SK-N-SH (cell line): ENCODE measurements at places on chromosomes 7 and 10.
A peak's percentile ranks its signal among the peaks of the same experiment; 100 is the strongest.

DNA sequence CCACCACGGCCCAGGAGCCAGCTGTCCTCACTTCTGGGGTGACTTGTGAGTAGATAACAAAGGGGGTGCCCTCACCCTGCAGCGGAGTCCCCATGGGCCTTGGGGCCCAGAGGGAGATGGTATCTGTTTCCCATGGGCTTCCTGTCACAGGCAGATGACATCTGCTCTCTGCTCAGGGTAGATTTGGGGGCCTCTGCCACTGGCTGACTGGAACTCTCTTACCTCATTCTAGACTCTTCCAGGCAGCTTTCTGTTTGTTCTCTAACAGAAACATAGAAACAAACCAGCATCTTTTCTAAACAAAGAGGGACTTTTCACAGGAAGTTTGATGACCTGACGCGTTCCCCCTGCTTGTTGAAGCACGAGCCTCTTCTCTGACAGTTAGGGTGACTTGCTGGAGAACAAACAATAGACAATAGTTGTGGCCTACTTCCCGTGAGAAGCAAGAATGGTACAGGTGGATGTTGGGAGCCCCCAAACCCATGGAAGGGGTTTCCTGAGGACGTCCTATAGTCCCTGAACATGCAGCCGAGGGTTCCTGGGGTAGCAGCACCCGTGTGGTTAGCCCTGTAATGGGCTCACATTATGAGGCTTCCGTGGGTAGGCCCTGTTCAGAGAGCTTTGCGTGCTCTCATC, 61.6 kb downstream of the GRK5 start:
- no peak for DNase-seq
- H3K27ac ChIP-seq = no peak overlapping the region
- H3K36me3 ChIP-seq = no peaks in the 10 kb centered on the region
- H3K4me3 ChIP-seq = no peak overlapping the region

GRCh38 chr10:43253461-43254198, 13.2 kb downstream of the RASGEF1A start:
- H3K27ac ChIP-seq = no peak overlapping the region
- H3K4me1 ChIP-seq = no peaks in the 10 kb centered on the region
- no peaks in the 10 kb centered on the region for H3K36me3 ChIP-seq
- 0 out of 2 replicates have a peak, but pooled peaks cover 9% of the 10 kb centered on the region for H3K27me3 ChIP-seq

GRCh38 chr10:103659674-103660363, 166.3 kb downstream of the NEURL1 start:
- no peak overlapping the region for H3K27ac ChIP-seq
- H3K4me3 ChIP-seq = no peak overlapping the region
- no peak for DNase-seq
- no peaks in the 10 kb centered on the region for H3K4me1 ChIP-seq
- no peaks in the 10 kb centered on the region for H3K36me3 ChIP-seq

DNA sequence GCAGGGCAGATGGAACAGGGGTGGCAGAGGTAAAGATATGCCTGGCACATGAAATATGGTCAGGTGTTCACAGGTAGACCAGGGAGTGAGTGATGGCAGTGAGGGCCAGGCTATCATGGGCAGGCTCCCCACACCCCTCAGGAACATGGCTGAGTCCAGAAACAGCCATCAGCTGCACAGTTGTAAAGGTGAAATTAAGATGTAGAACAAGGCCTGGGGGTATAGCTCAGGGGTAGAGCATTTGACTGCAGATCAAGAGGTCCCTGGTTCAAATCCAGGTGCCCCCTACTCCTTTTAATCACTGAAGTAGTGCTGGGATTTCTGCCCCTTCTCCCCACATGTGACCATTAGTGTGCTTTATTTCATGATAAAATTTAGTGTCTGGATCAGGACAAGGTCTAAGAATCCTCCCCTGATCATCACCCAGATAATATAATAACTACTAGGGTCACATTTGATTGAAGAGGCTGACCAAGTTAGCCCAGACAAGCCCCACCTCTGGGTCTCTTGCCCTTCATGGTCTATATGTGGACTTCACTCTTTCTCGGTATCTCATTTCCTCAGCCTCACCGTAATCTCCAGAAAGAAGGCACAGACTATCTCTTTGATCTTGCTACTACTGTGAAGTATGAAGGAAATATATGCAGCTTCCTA, 69.0 kb downstream of the ZNF783 start:
- H3K4me3 ChIP-seq = no peak overlapping the region
- no peak for DNase-seq
- peaks cover 8% of the 10 kb centered on the region; the same call in 1 of the 2 replicates for H3K27me3 ChIP-seq
- no peak overlapping the region for H3K27ac ChIP-seq

DNA sequence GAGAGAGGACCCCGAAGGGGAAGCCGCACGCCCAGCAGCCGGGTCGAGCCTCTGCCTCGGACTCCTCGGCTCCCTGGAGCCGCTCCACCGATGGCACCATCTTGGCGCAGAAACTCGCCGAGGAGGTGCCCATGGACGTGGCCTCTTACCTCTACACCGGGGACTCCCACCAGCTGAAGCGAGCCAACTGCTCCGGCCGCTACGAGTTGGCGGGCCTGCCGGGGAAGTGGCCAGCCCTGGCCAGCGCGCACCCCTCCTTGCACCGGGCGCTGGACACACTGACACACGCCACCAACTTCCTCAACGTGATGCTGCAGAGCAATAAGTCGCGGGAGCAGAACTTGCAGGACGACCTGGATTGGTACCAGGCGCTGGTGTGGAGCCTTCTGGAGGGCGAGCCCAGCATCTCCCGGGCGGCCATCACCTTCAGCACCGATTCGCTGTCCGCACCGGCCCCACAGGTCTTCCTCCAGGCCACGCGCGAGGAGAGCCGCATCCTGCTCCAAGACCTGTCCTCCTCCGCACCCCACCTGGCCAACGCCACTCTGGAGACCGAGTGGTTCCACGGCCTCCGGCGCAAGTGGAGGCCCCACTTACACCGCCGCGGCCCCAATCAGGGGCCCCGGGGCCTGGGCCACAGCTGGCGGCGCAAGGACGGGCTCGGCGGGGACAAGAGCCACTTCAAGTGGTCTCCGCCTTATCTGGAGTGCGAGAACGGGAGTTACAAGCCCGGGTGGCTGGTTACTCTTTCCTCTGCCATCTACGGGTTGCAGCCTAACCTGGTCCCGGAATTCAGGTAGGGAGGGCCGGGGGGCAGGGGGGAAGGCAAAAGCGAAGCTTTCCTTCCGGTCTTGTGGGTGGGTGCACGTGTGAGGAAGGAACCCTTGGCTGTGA, 973 bp downstream of the GPR158 start:
- no peaks in the 10 kb centered on the region for H3K36me3 ChIP-seq
- H3K27ac ChIP-seq = no peak overlapping the region
- H3K4me3 ChIP-seq = peak overlapping the region; percentile 19; the same call in 1 of the 2 replicates
- no peaks in the 10 kb centered on the region for H3K4me1 ChIP-seq
- DNase-seq = peak; percentile 55
